ENCODE measurements at places on chromosomes 6 and 20.

DNA sequence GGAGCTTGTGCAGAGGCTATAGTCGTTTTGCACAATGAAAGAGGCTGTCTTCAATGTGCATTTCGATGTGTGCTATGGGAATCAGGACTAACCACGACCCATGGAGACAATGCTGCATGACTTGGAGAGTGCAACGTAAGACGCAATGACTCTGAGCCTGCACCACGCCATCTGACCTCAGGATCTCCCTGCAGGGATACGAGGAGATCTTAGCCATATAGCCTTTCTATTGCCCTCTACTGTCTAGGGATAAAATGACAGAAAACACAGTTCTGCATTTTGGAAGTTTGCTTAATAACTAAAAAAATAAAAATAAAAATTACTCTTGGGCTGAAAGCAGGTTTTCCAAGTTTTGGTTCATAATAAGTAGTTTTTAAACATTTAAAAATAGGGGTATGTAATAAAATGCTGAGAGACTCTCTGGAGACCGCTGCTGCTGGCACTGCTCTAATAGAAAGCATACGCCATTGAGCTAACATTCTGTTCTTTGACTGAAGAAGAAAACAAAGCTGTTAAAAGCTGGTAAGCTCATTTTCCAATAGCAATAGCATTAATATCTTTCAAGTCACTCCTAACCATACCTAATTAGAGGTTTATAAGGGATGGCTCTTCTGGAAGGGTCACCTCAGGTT, 87.2 kb downstream of the PDE7B start:
- no peak for DNase-seq

GRCh38 chr20:50560867-50561266, 50.7 kb downstream of the PTPN1 start:
- no peak for DNase-seq

GRCh38 chr20:54477191-54477955, 2.0 kb downstream of the DOK5 start:
- DNase-seq, result no peak

DNA sequence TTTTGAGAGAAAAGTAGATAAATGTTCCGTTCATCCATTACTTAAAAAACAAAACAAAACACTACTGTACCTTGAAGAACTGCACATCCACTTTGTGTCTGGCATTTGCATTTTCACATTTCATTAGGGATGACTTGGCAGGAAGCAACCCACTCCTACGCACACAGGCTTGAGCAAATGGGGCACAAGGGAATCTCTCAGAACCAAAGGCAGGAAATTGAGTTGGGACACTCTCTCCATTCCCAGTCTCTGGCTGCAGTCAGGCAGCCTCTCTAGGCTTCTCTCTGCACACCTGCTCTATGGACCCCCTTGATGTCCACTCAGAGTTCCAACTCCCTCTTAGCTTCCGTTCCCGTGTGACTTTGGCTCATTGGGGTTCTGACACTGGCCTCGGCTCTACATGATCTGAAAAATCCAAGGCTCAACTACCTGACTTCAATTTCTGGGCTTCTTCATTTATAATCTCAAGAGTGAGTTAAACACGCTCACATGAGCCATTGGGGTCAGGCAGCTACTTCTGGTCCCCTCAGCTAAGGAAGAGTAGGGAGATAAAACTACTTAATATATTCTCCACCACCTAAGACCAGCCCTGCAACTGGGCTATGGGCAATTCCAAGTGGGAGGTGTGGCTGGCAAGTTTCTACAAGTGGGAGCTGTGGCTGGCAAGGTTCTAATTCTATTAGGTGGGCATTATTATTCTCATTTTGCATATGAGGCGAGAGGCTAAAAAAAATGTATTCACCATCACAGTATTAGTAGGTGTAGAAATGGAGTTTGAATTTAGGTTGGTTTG, 251.9 kb downstream of the SOD2 start:
- no peak for DNase-seq

GRCh38 chr6:168050225-168050880, 28.7 kb downstream of the FRMD1 start:
- DNase-seq, result no peak
